ENCODE measurements at places on chromosomes 6 and 20. TPM values are rescaled to one million over a fixed set of nuclear protein-coding genes. Genes with fewer than 3 reads are reported as not detected.
A peak's percentile ranks its signal among the peaks of the same experiment; 100 is the strongest.

DNA sequence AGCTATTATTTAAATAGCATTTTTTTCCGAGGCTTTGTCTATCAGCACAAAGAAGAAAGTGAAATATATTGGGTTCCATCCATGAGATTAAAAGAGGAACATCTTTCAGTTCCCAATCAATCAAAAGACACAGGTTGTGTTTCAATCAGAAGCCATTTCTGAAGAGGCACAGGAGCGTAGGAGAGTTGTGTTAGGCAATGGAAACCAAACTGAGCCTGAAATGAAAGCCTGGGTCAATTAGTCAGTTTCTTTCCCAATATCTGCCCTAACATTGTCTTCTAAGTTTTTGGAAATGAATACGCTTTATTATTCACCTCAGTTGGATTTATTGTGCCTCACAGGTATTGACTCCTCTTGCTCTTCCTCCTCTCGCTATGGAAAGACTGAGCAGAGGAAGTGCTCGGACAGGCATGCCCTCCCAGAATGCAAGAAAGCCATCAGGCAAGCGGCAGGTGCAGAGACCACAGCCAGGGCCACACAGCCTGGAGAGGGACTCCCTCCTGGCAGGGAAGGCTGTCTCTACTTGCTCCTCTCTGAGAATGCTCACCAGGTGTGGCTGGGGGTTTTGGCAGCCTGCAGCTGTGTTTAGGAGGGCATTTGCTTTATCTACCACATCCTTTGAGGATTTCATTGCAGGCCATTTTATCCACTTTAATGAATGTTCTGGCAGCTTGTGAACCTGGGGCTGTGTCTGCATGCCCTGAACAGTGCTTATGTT, 100.8 kb upstream of the NEDD9 start:
- no peak for DNase-seq
- peaks cover 2% of the 10 kb centered on the region for H3K27me3 ChIP-seq
- no peak overlapping the region for H3K4me3 ChIP-seq

GRCh38 chr6:108157981-108158525, 7.8 kb upstream of the NR2E1 start:
- DNase-seq, result no peak
- H3K27ac ChIP-seq, result no peak overlapping the region
- H3K36me3 ChIP-seq, result peaks cover 4% of the 10 kb centered on the region
- H3K4me1 ChIP-seq, result peaks cover 14% of the 10 kb centered on the region
- H3K4me3 ChIP-seq, result peak overlapping the region; percentile 85

GRCh38 chr6:36743538-36744303, 46.1 kb downstream of the RAB44 start:
- H3K4me1 ChIP-seq, result no peaks in the 10 kb centered on the region
- no peak overlapping the region for H3K27ac ChIP-seq
- no peak overlapping the region for H3K4me3 ChIP-seq

DNA sequence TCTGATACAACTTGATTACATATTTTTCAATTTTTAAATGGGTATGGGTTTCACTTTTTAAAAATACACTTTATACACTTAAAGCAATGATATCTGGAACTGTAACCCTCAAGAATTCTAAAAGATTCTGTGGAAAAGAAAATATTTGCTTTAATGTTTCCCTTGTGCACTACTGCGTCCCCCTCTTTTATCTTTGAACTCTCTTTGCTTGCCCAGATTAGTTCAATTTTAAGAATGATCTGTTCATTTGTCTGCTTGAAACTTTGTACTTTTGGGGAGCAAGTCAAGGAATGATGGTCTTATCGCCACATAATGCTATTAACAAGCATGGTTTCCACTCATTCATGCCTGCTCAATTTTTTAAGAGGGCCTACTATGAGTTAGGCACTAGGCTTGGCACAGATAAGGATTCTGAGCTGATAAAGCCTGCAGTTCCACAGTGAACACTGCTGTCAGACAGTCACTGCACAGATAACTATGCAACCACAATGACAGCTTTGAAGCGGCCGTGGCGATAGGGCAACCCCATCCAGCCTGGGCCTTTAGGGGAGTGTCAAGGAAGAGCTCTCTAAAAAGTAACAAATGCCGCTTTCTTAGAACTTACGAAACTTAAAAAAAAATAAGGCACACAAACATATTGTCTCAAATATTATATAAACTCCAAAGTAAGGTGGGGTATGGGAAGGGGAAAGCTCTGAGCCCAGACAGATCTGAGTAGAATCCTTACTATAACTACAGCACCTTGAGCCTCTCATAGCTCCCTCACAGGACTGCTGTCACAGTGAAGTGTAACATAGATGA, 29.7 kb downstream of the FYN start:
- peaks cover 8% of the 10 kb centered on the region for H3K27me3 ChIP-seq
- peaks cover 59% of the 10 kb centered on the region for H3K4me1 ChIP-seq
- no peaks in the 10 kb centered on the region for H3K36me3 ChIP-seq

DNA sequence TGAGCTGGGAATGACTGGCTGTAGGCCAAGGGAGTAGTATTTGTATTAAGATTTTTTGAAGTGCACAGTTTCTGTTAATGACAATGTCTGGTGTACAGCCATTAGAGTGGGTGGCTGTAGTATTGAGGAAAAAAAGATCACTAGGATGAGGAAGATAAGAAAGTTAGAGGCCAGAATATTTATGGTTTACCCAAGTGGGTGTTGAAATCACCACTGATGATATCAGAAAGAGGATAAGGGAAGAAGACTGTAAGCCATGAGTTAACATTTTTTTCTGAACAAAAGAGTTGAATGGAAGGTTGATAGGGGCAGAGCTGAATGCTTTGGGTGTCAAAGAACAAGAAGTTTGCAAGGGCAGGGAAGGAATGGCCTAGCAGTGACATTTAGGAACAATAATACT, 104.7 kb downstream of the PRDM13 start:
- no peak for DNase-seq
- H3K27me3 ChIP-seq, result peaks cover 5% of the 10 kb centered on the region
- peak overlapping the region; percentile 18 for H3K27ac ChIP-seq
- peaks cover 14% of the 10 kb centered on the region for H3K4me1 ChIP-seq

DNA sequence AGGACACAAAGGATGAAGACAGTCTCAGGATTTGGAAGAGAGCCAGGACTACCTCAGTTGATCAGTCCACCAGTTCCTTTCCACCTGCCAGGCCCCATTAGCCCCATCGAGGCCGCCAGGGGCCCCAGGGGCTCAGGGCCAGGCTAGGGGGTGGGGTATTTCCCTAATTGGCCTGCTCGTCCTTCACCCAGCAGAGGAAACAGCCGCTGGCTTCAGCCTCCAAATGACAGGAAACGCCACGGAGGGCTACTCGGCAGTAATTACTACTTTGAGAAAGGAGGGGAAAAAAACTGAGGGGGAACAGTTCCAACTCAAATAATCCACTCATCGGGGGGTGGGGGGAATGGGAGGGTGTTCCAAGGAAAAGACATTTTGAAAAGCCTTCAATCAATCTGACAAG, 42.7 kb downstream of the MAFB start:
- no peak for DNase-seq
- no peak overlapping the region for H3K27ac ChIP-seq
- no peak overlapping the region for H3K4me3 ChIP-seq
- no peaks in the 10 kb centered on the region for H3K4me1 ChIP-seq
- H3K27me3 ChIP-seq, result no peaks in the 10 kb centered on the region

RUNX2 gene
- total RNA-seq, result not detected

TP53TG5 gene
- total RNA-seq, result not detected

RAET1E gene
- total RNA-seq, result not detected
